ENCODE measurements at places on chromosomes 4 and X.

DNA sequence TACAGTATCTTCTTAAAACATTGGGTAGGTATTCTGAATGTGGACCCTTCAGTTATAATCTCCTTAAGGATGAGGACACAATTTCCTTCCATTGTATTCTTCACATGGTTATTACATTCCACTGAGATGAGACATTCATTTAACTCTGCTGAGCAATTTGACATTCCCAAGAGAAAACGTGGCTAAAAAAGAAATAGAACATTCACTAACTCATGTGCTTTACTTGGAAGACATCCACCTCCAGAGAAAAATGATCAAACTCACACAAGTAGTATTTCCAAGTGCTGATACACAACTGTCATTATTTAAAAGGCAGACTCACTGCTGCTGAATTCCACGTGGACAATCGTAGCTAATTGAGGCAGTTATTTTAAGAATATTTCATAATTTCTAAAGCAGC, 227.9 kb upstream of the ANKRD50 start:
- DNase-seq, result no peak

DNA sequence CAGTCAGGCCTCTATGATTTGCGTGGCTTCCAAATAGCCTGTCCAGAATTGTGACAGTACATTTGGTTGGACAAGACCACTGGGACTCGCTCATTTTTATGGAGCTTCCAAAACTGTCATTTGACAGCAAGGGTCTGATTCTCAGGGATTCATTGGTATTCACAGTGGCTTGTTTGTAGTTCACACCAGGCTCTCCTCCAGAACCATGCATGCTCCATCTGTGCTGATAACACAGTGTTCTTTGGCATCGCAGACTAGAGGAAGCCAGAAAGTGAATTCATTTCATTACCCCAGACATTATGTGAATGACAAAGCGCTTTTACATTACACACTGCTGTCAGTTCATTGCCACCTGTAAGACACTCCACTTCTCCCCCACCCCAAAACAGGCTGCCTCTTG, 208.3 kb downstream of the ARHGAP10 start:
- no peak for DNase-seq

GRCh38 chr4:78410676-78411075, 140.9 kb upstream of the ANXA3 start:
- DNase-seq, result no peak

DNA sequence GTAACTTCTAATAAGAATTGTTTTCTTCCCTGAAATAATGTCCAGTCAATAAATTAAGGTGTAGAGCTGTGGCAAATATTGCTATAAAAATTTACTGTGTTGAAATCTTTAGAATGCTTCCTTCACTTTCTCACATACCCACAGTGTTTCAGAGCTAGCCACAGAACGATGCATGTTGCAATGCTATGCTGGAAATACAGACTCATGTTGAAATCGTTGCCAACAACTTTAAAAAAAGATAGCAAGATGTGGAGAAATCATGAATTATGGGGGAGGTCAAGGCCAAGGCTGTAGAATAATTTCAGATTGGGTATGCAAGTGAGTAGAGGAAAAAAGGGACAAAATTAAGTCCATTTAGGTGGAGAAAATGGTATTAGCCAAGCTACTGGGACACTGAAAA, 204.8 kb downstream of the VEGFC start:
- DNase-seq, result no peak

- DNase-seq, result no peak
These were observed 34.2 kb downstream of the PKD2 start for GRCh38 chr4:88041626-88042025.

DNA sequence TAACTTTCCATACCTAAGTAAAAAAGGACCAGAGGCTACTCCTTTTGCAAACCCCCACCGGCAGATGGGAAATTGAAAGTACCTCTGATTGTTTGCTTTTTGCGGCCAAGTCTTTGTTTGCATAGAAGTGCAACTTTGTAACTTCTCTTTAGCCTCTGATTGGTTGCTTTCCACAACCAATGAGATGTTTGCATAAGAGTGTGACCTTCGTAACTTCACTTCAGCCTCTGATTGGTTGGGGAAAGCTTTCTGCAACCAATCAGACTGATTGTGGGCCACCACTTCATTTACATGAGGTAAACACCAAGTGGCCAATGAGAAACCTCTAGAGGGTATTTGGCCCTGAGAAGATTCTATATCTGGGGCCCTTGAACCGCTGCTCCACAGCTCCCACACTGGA, 48.8 kb upstream of the PGRMC1 start:
- no peak for DNase-seq

Measured in gastrocnemius medialis (tissue), 4 donors.